ENCODE measurements at places on chromosomes 6 and 20. TPM values are rescaled to one million over a fixed set of nuclear protein-coding genes. Genes with fewer than 3 reads are reported as not detected.

The NOTCH4 gene
- total RNA-seq: 1.1 TPM

The TNXB gene
- 0.41 TPM for total RNA-seq

The BANF2 gene
- not detected for total RNA-seq

The LST1 gene
- total RNA-seq: 0.36 TPM

The HTR1E gene
- not detected for total RNA-seq

The POU5F1 gene
- total RNA-seq: 7.2 TPM

The MOG gene
- total RNA-seq: not detected

The E2F1 gene
- 30.6 TPM for total RNA-seq

The NEDD9 gene
- total RNA-seq: 48.6 TPM

The EYA4 gene
- total RNA-seq: 8.3 TPM

The SLC35F1 gene
- not detected for total RNA-seq

The MAP7 gene
- total RNA-seq: 23.9 TPM

The CST3 gene
- total RNA-seq: 426 TPM

The FAM8A1 gene
- 4.2 TPM for total RNA-seq

The ASIP gene
- not detected for total RNA-seq
